ENCODE measurements at places on chromosomes 5 and 9.

- no peak for DNase-seq
Observed at GRCh38 chr5:135447298-135447929, at the start of gene DCANP1. TSS of gene DCANP1 (minus strand) at chr5:135447348. CDS start at chr5:135447108, 240 bp downstream.

DNA sequence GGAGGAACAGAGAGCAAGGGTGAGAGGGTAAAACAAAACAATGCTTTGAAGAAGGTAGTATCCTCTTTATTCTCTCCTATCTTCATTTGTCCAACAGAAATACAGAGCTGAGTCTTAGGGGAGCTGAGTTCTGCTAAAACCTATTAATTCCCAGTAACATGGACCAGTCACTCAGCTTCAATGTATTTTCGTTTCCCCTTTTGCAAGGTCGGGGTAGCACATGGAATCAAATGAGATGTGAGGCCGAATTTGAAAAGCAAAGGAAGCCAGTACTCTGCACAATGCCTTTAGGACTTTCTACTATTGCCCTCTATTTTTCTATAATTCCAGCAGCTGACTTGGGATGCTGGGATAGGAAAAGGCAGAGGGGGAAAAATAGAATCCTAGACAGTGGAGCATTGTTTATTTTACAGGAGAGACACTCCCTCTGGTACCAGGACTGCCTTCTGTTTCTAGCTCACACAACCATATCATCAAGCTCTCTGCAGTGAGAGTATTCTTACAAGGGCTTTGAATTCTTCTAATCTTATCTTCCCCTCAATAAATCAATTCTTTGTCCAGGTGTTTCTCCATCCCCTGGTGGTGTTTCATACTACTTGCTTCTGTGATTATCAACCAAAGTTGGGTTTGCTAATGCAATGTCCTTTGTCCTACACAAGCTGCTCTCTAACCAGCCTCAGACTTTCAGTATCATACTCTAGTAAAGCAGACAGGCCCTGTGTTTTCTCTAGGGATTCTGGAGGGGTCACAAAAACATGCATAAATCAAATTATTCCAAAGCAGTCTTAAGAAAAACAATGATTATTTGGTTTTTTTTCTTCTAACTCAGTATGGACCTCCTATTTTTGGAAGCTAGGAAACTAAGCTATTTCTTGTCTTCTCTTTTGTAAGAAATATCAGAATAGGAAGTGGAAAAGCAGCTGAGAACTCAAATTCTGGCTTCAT lies 341.5 kb downstream of the OSTF1 start:
- DNase-seq = no peak

DNA sequence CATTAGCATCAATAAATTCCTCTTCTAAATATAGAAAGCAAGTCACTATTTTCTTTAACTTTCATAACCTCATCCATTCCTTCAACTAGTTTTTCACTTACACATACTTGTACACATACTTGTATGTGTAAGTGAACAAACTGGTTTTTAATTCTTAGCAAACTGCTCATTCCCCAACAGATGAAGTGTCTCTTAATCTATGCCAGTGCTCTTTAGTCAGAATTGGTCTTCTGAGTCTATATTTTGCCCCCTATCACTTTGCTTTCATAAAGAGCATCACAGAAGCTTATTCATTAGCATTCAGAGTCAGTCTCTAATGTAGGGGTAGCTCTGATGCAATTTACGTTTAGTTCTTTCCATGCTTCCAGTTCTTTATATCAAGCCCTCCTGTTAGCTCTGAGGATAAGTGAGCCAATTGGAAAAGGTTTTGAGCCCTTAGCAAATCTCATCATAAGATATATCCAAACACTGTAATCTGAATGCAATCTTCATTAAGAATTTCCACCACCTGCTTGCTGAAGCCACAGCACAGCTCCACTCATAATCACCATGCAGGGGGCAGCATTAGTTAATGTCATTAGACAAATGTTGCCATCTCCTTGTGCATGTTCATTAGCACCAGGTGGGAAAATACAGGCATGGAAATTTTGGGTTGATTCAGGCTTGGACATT lies 178.5 kb upstream of the SLC24A2 start:
- no peak for DNase-seq

GRCh38 chr9:101307524-101308213 lies 77.1 kb downstream of the BAAT start:
- no peak for DNase-seq

DNA sequence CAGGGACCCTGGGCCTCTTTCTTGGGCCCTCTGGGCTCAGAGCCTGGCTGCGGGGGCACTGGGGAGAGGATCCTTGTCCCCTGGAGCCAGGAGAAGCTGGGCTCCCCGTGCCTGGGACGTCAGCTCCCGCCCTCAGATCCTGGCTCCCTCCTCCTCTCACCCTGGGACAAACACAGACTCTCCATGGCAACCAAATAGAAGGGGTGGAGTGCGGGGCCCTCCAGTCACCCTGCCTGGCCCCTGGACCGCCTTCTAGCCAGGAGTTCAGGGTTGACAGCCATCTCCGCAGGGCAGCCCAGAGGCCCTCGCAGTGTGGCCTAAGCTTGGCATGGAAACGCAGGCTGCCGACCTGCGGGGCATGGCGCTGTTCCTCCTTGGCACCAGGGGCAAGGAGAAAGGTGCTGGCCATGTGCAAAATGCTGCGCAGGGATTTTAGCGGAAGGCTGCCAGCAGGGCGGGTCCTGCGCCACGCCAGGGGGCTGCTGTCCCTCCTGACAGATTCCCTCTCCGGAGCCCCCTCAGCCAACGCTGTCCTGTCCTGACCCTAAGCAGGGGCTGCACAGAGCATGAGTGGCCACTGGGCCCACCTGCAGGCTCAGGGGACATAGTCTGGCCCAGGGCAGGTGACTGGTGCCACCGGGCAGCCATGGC lies 1.0 kb downstream of the ZDHHC11 start:
- DNase-seq = no peak

- no peak for DNase-seq
Observed at GRCh38 chr9:83330207-83331196, 207.7 kb downstream of the FRMD3 start.

Data from RPMI7951 (cell line).